Lung (tissue), 17 donors: ENCODE measurements at places on chromosomes 7 and 10. TPM values are rescaled to one million over a fixed set of nuclear protein-coding genes. Genes with fewer than 3 reads are reported as not detected.

GRCh38 chr7:83410989-83411591 is 237.8 kb downstream of the SEMA3E start:
- DNase-seq, result peak; percentile 85

DNA sequence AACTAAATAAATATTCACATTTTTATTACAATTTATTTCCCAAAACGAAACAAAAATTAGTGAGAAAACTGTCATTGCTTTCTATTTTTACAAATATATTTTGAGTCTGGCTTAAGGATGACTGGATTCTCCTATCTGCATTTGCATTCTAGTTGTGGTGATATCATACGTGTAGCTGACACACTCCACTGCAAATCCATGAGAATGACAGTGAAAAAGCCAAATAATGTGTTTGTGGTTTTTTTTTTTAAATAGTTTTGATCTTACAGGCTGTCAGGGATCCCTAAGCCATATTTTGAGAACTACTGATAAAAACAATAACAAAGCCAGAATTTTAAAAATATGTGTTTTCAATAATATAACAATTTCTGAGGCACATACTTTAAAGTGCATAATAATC is 5.8 kb upstream of the STAMBPL1 start:
- DNase-seq, result peak; percentile 61

GRCh38 chr10:116730464-116731260 is 11.7 kb downstream of the HSPA12A start:
- no peak for DNase-seq

DNA sequence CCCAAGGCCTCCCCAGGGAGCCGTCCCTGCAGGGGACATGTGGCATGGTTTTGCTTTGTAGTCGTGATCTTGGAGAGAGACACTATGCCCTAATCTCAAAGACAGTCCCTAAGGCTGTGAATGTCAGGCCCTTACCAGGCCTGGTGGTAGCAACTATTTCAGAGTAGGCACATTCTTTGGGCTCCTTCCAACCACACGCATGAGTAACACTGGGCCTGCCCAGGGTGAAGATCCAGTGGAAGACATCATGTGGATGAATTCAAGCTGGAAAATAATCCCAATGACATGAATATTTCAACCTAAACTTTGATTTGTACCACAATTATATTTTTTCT is 39.5 kb upstream of the INSIG1 start:
- DNase-seq, result no peak

TBXAS1 gene
- 86.3 TPM for total RNA-seq

PRSS58 gene
- not detected for total RNA-seq
